ENCODE measurements at places on chromosomes 11 and 22.

DNA sequence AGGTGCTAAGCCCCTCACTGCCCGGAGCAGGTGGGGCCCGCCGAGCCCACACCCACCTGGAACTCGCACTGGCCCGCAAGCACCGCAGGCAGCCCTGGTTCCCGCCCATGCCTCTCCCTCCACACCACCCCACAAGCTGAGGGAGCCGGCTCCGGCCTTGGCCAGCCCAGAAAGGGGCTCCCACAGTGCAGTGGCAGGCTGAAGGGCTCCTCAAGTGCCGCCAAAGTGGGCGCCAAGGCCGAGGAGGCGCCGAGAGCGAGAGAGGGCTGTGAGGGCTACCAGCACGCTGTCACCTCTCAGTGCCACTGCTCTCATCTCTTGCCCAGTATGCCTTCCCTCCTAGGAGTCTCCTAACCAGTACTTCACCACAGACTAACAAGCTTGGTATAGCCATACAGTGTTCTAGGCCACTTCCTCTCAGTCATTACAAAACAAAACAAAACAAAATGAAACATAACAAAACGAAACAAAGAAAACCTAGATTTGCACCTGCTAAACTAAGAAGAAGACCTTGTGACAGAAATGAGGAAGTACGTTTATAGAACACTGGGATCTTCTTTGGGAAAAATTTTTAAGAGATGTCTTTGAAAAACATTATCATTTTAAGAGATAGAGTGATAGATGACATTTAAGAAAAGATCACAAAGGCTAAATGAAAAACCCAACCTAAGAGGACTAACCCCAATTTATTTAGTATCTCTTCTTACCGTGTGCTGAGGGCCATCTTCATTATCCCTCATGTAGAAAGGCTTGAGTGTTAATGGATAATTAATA is 47.7 kb upstream of the GAB2 start:
- no peak for DNase-seq

DNA sequence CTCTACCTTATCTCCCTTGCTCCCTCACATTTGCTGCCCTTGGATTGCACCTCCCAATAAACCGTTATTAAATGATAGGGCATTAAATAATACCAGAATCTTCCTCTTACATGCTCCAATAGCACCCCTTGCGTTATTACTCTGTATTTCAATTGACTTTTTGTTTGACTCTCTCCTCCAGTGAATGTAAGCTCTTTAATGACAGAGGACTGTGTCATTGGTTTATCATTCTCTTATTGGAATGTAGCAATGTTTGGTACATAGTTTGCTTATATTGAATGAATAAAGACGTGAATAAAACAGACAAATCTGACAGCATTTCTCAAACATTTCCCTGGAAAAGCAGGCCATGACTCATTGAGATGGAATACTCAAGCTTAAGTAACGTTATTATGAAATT is 8.7 kb upstream of the MPEG1 start:
- DNase-seq: peak; percentile 66

DNA sequence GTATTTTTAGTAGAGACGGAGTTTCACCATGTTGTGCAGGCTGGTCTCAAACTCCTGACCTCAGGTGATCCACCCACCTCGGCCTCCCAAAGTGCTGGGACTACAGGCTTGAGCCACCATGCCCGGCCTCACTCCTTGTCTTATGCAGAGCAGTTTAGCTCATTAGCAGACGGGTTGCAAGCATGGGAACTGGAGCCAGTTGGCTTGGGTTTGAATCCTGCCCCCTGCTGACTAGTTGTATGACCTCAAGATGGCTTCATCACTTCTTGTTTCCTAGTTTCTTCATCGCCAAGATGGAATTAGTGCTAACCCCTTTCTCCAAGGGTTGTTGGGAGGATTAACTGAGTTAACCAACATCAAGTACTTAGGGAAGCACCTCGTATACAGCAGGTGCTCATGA is 23.4 kb upstream of the RASD2 start:
- no peak for DNase-seq

GRCh38 chr11:104327861-104328511 is 164.0 kb upstream of the PDGFD start:
- DNase-seq: no peak

DNA sequence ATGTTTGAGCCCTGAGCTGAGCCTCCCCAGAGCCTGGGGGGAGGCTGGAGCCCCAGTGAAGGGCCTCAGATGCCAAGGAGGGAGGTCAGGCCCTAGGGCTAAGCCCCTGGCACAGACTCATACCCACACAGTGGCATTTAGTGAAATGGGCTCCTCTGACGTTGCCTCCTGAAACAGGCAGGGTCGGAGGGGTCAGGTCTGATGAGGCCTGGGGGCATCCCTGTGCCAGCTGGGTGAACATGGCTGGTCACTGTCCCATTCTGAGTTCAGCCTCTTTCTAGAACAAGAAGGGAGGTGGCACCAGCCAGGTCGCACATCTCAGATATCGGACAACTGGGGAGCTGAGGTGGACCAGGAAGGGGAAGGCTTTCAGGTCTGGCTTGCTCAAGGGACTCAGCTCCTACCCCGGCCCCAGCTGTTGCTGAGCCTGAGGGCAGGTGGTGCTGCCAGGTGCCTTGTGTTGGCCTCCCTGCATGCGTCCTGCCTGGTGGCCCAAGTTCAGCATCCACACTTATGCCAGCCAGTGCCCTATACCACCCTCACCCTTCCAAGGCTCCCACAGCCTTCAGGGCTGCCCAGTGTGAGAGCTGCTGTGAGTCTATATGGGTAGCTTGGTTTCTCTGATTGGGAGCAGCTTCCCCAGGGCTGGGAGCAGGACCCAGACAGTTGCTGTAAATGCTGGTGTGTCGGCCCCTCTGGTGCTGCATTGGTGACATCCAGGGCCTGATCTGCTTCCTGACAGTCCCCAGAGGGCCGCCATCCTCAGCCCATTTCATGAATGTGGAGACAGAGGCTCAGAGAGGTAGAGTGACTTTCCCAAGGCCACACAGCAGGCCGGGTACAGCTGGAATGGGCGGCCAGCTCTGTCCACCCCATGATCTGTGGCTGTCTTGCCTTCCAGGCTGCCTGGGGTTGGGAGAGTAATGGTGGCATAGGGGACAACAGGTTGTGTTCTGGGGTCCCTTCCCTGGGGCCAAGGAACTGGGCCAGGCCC is 32.8 kb upstream of the PPARA start:
- DNase-seq: no peak

- DNase-seq: no peak
These were observed 499.4 kb downstream of the FAM181B start for GRCh38 chr11:82234256-82234655.

DNA sequence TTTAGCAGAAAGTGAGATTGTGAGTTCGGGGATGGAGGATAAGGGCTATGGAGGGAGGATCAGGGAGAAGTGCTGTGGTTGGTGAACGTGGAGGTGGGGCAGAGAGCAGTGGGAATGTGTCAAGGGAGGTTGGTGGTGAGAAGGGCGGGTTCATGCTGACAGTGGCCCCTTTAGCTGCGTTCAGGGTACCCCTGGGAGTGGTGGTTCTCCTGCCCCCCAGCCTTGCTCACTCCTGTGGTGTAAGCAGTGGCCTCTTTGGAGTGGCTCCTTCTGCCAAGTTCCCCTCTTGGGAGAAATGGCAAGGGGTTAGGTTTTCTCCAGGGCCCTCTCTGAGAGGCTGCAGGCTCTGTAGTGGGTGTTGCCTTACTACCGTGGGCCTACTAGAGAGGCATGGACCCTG is 16.1 kb upstream of the NECTIN1 start:
- no peak for DNase-seq

DNA sequence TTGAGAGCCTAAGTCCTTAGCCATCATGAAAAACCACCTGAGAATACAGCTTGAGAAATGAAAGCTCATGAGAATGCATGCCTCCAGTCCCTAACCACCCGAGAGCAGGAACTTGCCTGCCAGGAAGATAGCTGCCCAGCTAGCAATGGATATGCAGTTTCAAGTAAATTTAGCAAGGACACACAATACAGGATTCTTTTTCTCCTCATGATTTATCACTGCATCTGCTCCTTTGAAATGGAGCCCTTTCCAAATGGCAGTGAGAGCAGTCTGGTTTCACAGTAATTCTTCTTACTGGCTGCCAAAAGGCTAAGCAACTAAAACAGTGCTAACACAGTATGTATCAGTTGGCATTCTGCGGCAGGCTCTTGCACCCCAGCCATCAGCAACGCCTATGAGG is 109.9 kb downstream of the MICAL3 start:
- DNase-seq: no peak

DNA sequence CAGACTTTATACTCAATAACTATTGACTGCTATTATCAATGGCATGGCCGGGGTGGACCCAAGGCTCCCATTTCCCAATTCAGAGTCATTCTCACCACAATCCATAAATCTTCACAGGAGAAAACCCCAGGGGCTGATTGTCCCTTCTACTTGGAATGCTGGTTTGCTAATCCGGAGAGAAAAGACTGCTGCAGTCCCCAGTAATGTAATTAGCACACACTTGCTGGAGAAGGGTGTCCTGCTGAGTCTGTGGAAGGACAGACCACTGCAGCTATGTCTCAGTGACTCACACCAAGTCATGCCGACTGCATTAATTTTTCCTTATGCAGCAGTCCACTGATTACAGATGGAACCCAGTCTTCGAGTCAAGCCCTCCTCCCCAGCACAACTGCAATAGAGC is 5.9 kb upstream of the ETS1 start:
- DNase-seq: peak; percentile 52

DNA sequence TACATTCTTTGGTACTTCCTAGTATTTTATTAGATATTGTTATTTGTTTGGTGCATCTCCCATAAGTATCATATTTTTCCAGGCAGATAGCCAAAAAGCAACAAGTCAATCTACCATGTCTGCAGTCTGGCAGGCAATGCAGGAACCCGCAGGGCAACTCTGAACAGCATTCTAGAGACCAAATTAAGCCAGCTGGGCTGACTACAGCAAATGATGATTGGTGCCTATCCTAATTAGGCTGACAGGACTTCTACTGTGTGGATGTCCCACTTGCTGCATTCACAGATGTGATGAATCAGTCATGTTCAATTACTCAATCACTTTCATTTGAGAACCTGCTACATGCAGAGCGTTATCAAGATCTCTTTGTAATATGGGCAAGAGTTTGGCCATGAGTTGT is 40.3 kb upstream of the AMOTL1 start:
- no peak for DNase-seq

DNA sequence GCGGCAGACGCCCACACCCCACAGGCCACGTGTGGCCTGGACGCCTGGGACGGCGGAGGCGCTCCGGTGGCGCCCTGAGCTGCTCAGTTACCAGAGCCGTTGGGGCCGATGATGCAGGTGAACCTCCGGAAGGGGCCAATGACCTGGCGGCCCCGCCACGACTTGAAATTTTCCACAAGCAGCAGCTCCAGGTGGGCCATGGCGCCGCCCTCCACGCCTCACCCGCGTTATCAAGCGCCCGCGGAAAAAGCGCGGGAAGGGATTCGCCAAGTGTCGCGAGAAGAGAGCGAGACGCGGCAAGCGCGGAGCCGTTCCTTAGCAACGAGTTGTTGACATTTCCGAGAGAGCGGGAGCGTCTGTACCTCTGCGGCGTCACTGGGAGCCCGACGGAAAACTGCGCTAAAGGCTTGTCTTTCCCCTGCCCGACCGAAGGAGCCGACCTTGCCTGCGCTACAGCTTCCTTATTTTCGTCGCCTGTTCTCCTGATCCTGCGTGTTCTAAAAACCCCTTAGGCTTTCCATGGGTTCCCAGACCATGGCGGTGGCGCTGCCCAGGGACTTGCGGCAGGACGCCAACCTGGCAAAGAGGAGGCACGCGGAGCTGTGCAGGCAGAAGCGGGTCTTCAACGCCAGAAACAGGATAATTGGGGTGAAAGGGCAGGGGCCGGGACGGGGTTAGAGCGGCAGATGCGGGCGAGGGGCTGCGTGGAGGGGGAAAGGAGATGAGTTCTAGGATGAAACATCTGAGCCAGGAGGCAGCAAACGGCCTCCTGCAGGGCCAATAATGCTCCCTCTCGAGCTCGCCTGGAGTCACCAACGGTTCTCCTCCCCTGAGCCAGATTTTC is at the start of the genes RIBC2 and SMC1B:
RIBC2 (plus strand) TSS at position 326 of the 844 bp plus-strand sequence; CDS start at position 520, 194 bp downstream.
SMC1B (minus strand) TSS at position 232 of the 844 bp plus-strand sequence; CDS start at position 200, 32 bp downstream.
- peak; percentile 68 for DNase-seq

DNA sequence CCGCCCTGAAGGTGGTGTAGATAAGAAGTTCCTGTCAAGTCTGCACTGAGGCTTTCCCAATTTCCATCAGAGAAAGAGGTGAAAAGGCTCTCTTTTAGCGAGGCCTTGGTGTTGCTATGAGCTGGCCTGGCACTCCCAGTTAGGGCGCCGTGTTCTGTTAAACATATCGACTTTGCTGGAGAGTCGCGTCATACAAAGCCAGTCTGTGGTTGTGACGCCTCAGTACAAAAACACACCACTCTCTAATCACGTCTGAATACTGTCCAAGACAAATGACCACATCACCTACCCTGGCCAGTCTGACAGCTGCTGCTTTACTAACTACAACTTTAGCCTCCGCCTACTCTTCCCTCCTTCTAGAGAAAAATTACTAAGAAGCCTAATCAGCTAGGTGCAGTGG is 8.0 kb upstream of the TOLLIP start:
- DNase-seq: no peak
